Fibroblast of villous mesenchyme (primary cell): ENCODE measurements at places on chromosomes 11 and 22. TPM values are rescaled to one million over a fixed set of nuclear protein-coding genes. Genes with fewer than 3 reads are reported as not detected.

Gene POU2AF2
- total RNA-seq = not detected in 2 replicates

Gene SCGB1C1
- not detected in 2 replicates for total RNA-seq

Gene POLDIP3
- total RNA-seq = 22.5 and 26.3 TPM in 2 replicates

Gene KCTD14
- total RNA-seq = 0.97 and 4.3 TPM in 2 replicates

Gene NNMT
- total RNA-seq = 505 and 713 TPM in 2 replicates

Gene PMM1
- 13.8 and 21.6 TPM in 2 replicates for total RNA-seq

Gene SNX32
- under 0.01 TPM in 1 of 2 replicates, not detected in the other for total RNA-seq

DNA sequence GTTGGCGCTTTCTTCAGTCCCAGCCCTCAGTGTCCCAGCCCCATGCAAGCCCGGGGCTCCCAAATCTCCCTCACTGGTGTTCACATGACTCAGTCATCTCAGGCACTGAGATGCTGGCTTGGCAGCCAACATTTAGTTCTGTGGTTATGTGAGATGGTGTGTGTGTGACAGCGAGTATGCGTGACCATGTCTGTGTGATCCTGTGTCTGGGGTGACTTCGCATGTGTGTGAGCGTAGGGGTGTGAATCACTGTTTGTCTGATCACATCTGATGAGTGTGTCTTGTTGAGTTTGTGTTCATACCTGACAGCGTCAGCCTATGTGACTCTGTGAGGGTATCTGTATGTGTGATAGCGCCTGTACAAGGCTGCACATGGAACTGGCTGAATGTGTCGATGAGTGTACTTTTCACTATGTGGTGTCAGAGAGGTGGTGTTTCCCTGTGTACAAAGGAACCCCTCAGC is 16.2 kb downstream of the CREB3L1 start:
- peak; percentile 63 for DNase-seq

DNA sequence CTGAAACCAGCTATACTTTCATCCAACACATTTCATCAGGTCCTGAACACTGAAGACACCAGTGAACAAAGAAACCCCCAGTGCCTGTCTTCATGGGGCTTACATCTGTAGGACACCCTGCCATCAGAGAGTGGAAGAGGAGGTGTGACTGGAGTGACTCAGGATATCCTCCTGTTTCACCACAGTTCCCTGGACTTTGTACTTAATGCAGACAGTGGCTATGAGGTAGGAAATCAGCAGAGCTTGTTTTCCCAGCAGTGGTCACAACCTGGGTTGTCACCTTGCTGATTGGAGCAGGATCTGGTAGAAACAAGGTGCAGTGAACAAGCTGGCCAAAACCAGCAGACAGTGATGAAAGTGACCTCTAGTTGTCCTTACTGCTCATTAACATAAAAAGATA is 128.8 kb downstream of the KIRREL3 start:
- no peak for DNase-seq

- no peak for DNase-seq
These were observed at the start of gene ZP1 for GRCh38 chr11:60866911-60867870. ZP1 (plus strand) TSS chr11:60867542; CDS start chr11:60867562, 20 bp downstream.

DNA sequence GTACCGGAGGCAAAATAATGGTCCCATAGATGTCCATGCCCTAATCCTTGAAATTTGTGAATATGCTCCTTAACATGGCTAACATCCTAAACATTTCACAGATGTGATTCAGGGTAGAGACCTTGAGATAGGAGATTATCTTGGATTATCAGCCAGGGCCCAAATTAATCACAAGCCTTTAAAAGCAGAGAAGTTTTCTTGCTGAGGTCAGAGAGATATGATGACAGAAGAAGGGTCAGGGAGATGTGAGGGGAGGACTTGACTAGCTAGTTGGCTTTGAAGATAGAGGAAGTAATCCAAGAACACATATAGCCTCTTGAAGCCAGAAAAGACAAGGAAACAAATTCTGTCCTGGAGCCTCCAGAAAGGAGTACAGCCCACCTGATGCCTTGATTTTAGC is 19.1 kb upstream of the FDX1 start:
- no peak for DNase-seq

DNA sequence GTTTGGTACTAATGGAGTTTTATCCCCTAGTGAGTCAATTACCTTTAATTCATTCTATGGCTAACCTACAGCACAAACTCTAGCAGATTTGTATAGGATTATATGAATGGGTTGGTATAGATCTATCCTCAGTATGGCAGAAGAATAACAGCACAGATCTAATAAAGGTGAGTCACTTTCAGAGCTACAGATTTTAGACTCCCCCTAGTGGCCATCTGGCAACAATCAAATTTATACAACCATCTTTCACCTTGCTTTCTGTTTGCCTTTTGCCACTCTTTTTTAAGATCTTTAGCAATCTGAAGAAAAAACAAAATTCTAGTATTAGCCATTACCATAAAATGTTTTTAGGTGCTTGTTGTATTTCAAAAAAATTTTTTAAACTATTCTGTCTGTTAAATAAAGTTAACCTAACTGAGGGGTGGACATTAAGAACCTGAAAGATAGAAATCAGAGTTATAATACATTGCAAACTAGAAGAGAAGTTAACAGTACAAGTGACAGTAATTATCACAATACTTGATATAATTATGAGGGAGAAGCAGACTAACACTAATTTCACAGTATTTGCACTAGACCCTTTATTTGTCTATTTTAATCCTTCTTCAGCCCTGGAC is 25.8 kb downstream of the DDIAS start:
- peak; percentile 69 for DNase-seq

DNA sequence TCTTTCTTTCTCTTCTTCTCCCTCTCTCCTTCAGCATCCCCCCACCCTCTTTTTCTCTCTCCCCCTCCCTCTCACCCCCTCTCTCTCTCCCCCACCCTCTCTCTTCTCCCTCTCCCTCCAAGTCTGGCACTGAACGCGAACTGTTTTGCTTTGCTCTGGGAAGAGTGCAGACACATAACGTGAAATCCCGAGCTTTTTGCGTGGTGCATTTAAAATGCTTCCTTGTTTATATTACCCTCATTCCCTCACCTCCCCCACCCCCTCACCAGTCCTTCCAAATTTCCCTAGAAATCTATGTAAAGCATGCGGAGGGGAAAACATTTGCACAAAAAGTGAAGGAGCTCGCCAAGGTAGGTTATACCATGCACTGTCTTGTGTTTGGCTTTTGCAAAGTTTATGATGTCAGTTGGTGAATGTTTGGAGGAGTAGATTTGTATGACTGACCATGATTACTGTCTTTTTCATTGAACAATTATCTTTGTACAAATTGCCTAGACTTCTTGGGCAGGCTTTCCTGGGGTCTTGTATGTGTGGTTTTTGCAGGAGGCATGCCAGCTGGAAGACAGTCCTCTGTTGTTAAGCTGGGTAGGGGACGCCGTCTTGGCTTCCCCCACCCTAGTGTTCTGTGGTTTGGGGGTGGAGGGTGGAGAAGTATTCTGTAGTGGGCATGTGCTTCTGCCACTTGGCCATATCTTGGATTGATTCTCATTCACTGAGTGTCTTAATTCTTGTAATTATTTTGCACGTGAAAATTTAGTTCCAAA is 123.7 kb upstream of the HSD17B12 start:
- no peak for DNase-seq

GRCh38 chr11:19432370-19433061 is 191.8 kb upstream of the E2F8 start:
- peak; percentile 87 for DNase-seq

DNA sequence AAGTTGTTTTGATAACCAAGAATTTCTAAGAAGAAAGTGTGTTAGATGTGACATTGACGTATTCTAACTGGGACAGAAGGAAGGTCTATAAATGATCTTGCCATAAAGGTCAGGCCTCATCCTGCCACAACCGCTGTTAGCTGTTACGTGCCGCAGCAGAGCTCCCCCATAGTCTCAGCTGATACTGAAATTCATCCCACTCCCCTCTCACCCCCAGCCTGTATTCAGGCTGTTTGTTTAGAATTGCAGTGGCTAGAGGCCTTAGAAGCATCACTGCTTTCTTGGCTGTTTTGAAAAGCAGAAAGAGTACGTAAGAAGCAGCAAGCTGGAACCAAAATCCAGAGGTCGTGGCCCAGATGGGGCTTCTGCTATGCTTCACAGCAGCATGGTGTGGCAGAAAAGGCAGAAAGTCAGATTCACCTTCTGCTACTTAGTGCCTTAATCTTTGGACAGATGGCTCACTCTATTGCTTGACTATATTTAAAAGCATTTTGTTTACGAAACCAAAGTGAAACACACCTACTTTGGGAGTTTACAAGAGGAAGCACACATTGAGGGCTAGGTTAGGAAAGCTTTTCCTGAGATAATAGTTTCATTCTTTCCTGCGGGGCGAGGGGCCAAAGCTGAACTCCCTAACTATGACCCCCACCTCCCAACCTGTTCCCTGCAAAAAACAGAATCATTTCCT is 950 bp upstream of the LAYN start:
- DNase-seq = peak; percentile 38

DNA sequence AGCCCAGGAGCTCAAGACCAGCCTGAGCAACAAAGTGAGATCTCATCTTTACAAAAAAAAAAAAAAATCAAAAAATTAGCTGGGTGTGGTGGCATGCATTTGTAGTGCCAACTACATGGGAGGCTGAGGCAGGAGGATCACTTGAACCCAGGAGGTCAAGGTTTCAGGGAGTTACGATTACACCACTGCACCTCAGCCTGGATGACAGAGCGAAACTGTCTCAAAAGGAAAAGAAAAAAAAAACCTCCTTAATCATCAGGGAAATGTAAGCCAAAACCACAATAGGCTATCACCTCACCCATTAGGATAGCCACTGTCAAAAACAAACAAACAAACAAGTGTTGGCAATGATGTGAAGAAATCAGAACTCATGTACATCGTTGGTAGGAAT is 13.4 kb downstream of the DGCR2 start:
- no peak for DNase-seq
